AG04450 (cell line): ENCODE measurements at places on chromosomes 7 and 10.

DNA sequence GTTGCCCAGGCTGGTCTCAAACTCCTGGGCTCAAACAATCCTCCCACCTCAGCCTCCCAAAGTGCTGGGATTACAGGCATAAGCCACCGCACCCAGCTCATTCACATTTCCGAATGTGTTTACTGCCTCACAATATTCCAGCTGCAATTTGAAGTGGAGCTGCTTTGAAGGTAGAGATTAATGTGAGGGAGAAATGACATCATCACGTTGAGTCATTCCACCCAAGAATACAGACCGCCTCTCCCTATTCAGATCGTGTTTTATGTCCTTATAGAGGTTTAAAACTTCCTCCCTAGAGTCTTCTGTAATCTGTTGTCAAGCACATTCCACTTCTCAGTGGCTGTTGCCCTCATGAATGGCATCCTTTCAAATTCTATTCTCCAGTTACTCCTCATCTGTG is 100.4 kb upstream of the PDGFA start:
- DNase-seq = peak; percentile 26

- DNase-seq = no peak
Observed at GRCh38 chr7:70621954-70622600, 509.9 kb upstream of the GALNT17 start.

GRCh38 chr10:15258255-15258654 is 89.8 kb upstream of the NMT2 start:
- DNase-seq = no peak

DNA sequence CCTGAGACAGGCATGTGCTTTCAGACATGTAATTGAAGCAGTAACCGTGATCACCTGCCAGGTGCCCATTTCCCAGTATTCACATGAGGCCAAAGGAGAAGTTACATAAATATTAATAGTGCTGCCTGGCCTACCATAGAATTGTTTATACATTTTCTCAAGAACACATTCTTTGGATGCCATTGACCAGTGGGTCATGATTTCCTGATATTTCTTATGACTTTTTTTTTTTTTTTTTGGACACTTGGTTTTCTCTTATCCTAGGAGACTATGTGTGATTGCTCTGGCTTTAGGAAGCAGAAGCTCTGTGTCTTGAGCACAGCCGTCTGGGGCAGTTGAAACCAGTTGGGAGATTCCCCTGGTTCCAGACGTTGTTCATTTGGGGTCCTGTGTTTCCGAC is 143.9 kb upstream of the NPS start:
- DNase-seq = peak; percentile 41

- DNase-seq = no peak
Observed at GRCh38 chr7:117774943-117775342, 98.3 kb downstream of the CTTNBP2 start.

DNA sequence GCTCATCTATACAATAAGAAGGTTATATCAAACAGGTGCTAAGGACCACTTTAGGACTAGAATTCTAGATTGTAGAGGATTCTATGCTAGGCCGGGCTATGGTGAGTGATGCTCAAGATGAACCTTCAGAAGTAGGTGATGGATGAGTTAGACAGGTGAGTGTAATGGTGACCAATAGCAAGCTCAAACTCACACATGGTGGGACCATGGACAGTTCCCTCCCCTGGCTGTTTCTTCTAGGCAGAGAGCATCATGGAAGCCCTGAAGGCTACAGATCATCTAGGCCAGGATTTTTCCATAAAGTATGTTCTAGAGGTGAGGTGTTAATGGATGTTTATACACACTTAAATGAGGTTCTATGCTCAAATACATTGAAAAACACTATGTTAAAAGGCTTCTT is 162.2 kb upstream of the WDR11 start:
- no peak for DNase-seq
